ENCODE measurements at places on chromosomes 16 and 17. TPM values are rescaled to one million over a fixed set of nuclear protein-coding genes. Genes with fewer than 3 reads are reported as not detected.
A peak's percentile ranks its signal among the peaks of the same experiment; 100 is the strongest.

GRCh38 chr16:53147500-53148065 lies 92.8 kb downstream of the CHD9 start:
- no peak overlapping the region for H3K4me3 ChIP-seq
- H3K27ac ChIP-seq = no peak overlapping the region
- no peak for DNase-seq
- no peaks in the 10 kb centered on the region for H3K36me3 ChIP-seq
- H3K27me3 ChIP-seq = no peaks in the 10 kb centered on the region
- H3K4me1 ChIP-seq = peaks cover 2% of the 10 kb centered on the region

DNA sequence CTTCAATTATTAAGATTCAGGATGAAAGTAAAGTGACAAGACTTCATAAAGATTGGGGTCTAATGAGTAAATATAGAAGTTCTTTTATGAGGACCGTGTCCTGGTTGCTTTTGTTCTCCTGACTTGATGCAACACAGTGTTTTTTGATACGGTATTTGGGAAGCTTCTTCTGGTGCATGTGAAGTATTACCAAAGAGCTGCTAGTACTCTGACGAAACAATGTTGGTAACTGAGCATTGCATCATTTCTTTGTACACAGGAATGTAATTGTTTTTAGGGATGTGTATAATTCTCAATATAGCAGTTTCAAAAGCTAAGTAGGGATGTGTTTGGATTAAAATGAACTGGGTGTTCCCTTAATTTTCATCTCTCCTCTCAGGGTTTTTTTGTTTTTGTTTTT lies 15.9 kb downstream of the KPNB1 start:
- H3K27me3 ChIP-seq = no peaks in the 10 kb centered on the region
- H3K27ac ChIP-seq = no peak overlapping the region
- H3K4me3 ChIP-seq = no peak overlapping the region
- DNase-seq = no peak
- H3K36me3 ChIP-seq = peaks cover 94% of the 10 kb centered on the region

GRCh38 chr17:27244491-27245223 lies 49.3 kb upstream of the WSB1 start:
- no peaks in the 10 kb centered on the region for H3K27me3 ChIP-seq
- H3K4me1 ChIP-seq = no peaks in the 10 kb centered on the region
- H3K4me3 ChIP-seq = no peak overlapping the region
- no peak overlapping the region for H3K27ac ChIP-seq
- peak; percentile 83 for DNase-seq
- no peaks in the 10 kb centered on the region for H3K36me3 ChIP-seq

GRCh38 chr17:14359163-14360020 lies 58.5 kb downstream of the HS3ST3B1 start:
- H3K27me3 ChIP-seq = no peaks in the 10 kb centered on the region
- H3K27ac ChIP-seq = no peak overlapping the region
- no peak overlapping the region for H3K4me3 ChIP-seq
- peak; percentile 68 for DNase-seq
- peaks cover 4% of the 10 kb centered on the region for H3K4me1 ChIP-seq
- no peaks in the 10 kb centered on the region for H3K36me3 ChIP-seq

GRCh38 chr16:10859658-10860057 lies 17.3 kb upstream of the CIITA start:
- no peak overlapping the region for H3K4me3 ChIP-seq
- no peak for DNase-seq

DNA sequence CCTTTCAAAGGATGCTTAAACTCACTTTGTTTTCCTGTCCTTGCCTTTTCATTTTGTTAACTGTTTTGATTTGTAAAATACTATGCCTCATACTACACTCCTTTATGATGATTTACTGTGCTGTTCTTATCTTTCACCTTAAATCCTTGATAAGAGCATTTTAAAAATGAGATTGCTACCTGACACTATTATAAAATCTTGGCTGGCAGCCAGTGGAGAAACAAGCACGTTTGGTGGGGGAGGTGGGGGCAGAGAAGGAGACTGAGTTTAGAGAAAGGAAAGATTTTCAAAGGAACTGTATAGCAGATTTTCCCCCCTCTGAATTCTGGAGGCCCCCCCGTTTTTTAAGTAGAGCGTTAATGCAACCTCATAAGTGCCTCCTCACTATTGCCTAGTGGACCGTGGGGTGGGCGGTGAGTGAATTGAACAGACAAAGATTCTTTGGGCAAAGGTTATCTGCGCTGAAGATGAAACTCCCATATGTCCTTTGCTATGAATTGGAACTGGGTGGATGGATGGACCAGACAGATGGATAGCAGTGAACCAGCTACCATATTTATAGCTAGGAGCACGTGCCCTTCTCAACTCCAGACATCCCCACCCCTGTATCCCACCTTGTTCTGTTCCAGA lies 200.2 kb downstream of the CCDC182 start:
- no peak overlapping the region for H3K4me3 ChIP-seq
- peak overlapping the region; percentile 77 for H3K27ac ChIP-seq
- no peak for DNase-seq
- H3K27me3 ChIP-seq = no peaks in the 10 kb centered on the region
- H3K36me3 ChIP-seq = no peaks in the 10 kb centered on the region

MMP28 gene
- total RNA-seq = not detected

MYH13 gene
- not detected for total RNA-seq

RAMP2 gene
- total RNA-seq = 5.1 TPM

DNA sequence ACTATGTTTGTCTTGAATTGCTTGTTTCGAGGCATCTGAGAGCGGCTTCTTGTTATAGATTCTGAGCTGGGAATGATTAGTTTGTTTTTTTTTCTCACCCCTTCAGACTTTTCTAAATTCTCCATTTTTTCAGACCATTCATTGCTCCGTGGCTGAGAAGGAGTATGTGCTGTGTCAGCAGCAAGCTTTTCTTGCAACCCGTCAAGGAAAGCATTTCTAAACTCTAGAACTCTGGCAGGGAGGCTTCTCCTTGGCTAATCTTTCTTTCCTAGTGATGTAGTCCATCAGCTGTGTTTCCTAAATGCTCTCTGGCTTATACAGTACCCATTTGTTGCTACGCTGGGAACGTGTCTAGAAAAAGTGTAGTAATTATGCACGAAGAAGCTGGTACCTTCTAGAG lies 133.5 kb downstream of the FTO start:
- no peak overlapping the region for H3K27ac ChIP-seq
- H3K27me3 ChIP-seq = no peaks in the 10 kb centered on the region
- no peak overlapping the region for H3K4me3 ChIP-seq
- H3K36me3 ChIP-seq = no peaks in the 10 kb centered on the region
- no peaks in the 10 kb centered on the region for H3K4me1 ChIP-seq
- DNase-seq = no peak

GUCY2D gene
- total RNA-seq = 1.3 TPM

- no peak overlapping the region for H3K27ac ChIP-seq
- no peaks in the 10 kb centered on the region for H3K36me3 ChIP-seq
- DNase-seq = no peak
- peak overlapping the region; percentile 93 for H3K4me3 ChIP-seq
- H3K4me1 ChIP-seq = no peaks in the 10 kb centered on the region
- H3K27me3 ChIP-seq = no peaks in the 10 kb centered on the region
Observed at GRCh38 chr17:51118330-51119195, 2.1 kb downstream of the SPAG9 start.

DNA sequence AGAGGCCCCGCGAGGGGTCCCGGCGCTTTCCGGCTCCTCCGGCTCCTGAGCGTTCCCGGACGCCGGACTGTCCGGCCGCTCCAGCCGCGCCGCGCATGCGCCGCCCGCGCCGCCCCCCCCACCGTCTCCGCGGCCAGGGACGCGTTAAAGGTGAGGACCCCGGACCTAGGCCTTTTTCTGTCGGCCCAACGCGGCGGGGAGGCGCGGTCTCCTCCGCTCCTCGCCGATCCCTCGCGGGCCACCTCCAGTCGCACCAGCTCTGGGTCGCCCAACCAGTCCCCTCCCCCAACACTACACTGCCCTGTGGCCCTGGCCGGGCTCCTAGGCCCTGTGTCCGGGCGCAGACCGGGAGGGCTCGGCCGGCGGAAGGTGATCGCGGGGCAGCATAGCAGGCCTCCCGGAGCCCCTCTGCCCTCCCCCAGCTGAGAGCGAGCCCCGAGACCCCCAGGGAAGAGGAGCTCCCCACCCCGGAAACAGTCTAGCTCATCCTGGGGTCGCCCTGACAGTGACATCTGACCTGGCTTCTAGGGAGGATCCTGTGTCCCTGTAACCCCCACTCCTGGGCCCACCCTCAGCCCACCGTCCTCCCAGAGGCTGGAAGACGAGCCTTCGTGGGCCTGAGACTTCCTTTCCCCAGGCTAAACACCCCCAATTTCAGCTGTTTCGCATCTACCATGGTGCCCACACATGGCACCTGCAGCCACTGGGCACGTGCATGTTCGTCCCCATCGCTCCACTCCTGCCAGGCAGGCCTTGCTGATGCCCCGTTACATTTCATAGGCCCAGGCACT lies 14.7 kb upstream of the BCAR1 start:
- no peaks in the 10 kb centered on the region for H3K36me3 ChIP-seq
- DNase-seq = peak; percentile 96
- H3K4me3 ChIP-seq = peak overlapping the region; percentile 89
- H3K27ac ChIP-seq = no peak overlapping the region
- no peaks in the 10 kb centered on the region for H3K27me3 ChIP-seq
- H3K4me1 ChIP-seq = peaks cover 13% of the 10 kb centered on the region

SCIMP gene
- not detected for total RNA-seq

GRCh38 chr17:44546671-44547606 lies 10.3 kb upstream of the FZD2 start:
- peaks cover 5% of the 10 kb centered on the region for H3K27me3 ChIP-seq
- DNase-seq = peak; percentile 41
- H3K4me3 ChIP-seq = no peak overlapping the region

DNA sequence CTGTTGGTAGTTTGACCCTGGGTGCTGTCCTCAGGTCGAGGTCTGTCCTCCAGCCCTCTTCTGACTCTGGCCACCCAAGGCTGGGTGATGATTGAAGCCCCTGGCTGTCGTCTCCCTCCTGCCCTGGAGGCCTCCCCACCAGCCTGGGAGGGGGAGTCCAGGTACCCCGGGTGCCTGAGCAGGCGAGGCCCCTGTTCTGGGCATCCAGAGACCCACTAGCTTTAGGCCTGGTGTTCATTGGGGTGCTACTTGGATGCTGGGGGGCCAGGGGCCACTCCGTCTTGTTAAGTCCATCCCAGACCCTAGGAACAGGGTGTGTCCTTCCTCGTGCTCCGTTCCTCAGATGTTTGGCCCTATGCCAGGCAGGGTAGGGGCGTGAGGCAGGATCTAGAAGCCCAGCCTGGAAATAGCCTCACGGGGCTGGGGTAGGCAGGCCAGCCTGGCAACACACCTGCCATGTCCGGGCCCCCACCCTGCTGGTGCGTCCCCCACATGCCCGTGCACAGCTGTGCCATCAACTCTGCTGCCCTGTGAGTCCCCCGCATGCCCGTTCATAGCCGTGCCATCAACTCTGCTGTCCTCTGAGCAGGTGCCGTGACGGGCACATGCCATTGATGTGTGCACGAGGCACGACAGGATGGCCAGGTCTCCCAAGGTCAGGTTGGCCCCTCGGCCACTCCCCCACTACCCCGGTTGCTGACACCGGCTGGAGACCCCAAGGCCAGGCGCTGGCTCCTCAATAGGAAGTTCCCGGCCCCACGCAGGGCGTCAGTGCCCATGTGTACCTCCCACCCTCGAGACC lies 36.9 kb downstream of the GINS2 start:
- no peak overlapping the region for H3K4me3 ChIP-seq
- H3K27me3 ChIP-seq = no peaks in the 10 kb centered on the region
- H3K27ac ChIP-seq = peak overlapping the region; percentile 95
- no peak for DNase-seq

PIK3R5 gene
- total RNA-seq = 10.4 TPM

LRRC37A2 gene
- total RNA-seq = 17.2 TPM

SLC6A4 gene
- 0.38 TPM for total RNA-seq

CACNA1H gene
- total RNA-seq = 34.1 TPM

GRCh38 chr16:3190949-3191353 lies 2.9 kb downstream of the OR1F1 start:
- peak overlapping the region; percentile 88 for H3K4me3 ChIP-seq
- H3K4me1 ChIP-seq = no peaks in the 10 kb centered on the region
- H3K36me3 ChIP-seq = no peaks in the 10 kb centered on the region
- H3K27me3 ChIP-seq = peaks cover 44% of the 10 kb centered on the region

- no peaks in the 10 kb centered on the region for H3K36me3 ChIP-seq
- no peak for DNase-seq
- H3K27me3 ChIP-seq = no peaks in the 10 kb centered on the region
- H3K4me1 ChIP-seq = no peaks in the 10 kb centered on the region
Observed at GRCh38 chr17:50432125-50432762, 6.2 kb downstream of the ACSF2 start.

GRCh38 chr17:61260071-61260797 lies 139.4 kb upstream of the TBX2 start:
- DNase-seq = no peak
- H3K27me3 ChIP-seq = no peaks in the 10 kb centered on the region
- H3K4me1 ChIP-seq = peaks cover 5% of the 10 kb centered on the region
- no peaks in the 10 kb centered on the region for H3K36me3 ChIP-seq
- no peak overlapping the region for H3K4me3 ChIP-seq
